ENCODE measurements at places on chromosomes 7 and 10. TPM values are rescaled to one million over a fixed set of nuclear protein-coding genes. Genes with fewer than 3 reads are reported as not detected.

DNA sequence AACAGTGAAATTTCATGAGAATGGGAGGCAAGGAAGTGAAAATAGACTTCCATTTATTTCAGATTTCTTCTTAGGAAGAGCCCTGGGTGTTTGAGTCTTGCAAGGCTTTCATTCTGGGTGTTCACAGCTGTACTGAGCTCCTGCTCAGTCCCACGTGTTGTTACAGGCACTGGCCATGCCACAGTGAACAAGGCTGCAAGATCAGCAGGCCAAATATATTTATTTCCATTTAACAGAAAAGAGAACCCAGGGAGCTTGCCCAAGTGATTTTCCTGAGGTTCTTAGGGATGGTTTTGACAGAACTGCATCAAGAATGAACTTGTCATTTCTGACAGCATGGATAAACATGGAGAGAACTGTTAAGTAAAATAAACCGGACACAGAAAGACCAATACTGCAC is 54.5 kb upstream of the CD36 start:
- DNase-seq: no peak

DNA sequence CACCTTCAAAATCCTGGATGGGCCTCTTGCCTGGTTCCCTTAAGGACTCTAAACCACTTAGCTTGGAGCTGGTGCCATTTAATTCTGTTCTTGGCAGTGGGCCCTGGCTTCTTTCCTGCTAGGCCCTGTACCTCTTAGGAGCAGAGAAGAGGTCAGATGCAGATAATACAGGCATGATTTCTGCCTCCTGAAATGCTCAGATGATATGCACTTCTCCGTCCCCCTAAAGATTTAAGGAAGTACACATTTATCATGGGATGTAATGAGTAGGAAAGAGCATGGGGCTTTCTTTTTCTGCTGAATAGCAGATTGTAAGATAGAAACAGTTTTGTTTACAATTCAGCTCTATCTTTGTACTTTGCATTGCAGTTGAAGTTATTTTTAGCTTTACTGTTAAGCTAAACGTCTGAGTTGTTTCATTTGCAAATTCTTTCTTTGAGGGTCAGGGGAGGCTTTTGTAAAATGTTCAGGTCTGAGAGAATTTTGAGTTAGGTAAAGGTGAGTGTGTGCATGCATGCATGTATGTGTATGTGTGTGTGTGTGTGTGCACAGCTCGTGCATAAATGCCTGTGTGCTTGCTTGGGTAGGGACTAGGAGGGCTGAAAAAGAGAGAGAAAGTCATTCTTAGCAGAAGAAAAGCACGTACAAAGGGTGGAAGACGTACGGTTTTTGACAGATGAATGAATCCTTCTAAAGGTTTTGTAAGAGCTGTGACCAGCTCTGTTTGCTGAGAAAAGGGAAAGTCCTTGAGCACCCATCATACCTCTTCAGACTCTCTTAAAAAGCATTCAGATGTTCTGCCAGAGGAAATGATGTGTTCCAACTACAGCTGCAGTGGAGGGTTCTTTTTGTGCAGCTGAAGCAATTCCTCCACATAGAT is 364.2 kb downstream of the AUTS2 start:
- no peak for DNase-seq

DNA sequence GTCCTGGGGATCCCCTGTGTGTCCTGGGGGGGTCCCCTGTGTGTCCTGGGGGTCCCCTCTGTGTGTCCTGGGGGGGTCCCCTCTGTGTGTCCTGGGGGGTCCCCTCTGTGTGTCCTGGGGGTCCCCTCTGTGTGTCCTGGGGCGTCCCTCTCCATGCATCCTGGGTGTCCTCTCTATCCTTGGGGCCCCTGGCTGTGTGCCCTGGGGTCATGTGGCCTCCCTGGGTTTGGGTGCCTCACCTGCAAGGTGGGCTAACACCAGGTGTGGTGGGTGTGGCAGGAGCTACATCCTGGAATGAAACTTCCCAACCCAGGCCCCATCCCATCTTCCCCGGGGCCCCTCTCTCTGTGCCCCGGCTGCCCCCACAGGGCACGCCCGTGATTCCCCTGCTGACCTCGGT is 4.9 kb downstream of the CYP2W1 start:
- no peak for DNase-seq

DNA sequence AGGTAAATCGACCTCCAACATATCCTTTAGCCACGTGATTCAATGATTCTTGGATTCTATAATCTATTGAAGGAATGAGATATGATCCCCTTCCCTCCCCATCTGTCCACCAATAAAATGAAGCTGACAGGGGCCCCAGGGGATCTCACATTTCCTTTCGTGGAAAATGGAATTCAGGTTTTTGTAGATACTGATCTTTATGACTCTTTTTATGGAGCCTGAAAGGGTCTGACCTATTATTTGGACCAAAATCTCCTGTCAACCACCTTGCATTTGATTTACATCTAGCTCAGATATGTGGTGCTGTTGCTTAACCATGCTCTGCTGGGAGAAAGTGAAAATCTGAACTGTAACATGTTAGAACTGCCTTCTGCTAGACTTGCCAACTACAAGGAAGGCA is 234.0 kb upstream of the CXCL12 start:
- no peak for DNase-seq

DNA sequence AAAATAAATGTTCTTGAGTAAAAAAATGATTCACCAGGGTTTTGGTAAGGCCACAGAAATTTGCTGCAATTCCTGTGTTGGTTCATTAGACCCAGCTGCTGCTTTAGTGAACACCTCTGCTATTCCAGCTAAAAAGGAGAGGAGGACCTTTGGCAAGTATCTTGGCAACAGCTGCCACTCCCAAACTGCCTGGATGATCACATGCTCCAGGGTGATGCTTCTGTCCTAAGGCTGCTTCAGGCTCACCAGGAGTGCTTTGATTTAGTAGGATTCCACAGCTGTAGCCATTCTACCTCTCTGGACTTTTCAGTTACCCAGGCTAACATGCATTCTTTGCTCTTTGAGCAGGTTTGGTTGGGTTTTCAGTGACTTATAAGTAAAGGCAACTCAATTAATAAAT is 82.6 kb upstream of the NPVF start:
- DNase-seq: no peak

DNA sequence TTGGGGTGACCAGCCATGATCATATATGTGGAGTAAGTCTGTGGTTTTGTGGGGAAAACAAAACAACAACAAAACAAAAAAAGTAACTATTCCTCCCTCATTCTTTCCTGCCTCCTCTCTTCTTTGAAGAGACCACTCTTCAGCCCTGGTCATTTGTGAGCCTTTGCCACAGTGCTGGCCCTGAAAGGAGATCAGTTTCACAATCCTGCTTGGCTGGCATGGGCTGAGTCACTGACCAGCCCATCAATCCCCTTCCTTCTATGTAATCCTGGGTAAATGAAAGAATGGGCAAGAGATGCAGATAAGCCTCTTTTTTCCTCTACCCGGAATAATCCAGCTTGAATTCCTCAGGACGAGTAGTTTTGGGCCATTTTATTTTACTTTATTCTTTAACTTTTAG is 13.6 kb downstream of the CSTF2T start:
- no peak for DNase-seq

GRCh38 chr7:128197589-128197988 is 43.5 kb upstream of the LEP start:
- peak; percentile 7 for DNase-seq

DNA sequence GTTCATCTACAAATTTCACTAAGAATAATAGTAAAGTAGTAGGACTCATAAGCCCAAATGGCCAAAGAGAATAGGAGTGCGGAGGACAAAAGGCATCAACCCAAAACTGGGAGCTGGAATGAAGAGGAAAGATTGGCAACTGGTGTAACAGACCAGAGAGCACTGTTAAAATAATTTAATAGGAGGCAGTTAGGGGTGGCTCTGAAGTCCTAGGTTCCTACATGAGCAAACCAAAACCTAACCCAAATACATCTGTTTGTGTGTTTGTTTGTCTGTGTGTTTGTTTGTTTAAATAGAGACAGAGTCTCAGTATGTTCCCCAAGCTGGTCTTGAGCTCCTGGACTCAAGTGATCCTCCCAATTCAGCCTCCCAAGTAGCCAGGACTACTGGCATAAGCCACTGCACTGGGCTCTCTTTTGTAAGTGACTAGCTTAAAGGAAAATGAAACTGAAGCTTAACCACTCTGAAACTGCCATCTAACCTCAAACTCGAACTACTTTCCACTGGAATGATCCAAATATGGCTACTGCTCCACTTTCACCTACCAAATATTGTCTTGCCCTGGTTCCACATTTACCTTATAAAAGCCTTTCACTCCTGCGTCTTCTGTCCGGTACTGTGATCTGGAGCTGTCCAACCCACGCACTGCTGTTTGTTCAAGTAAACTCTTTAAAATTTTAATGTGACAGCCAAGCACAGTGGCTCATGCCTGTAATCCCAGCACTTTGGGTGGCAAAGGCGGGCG is 94.9 kb downstream of the AKR1D1 start:
- DNase-seq: peak; percentile 40

DNA sequence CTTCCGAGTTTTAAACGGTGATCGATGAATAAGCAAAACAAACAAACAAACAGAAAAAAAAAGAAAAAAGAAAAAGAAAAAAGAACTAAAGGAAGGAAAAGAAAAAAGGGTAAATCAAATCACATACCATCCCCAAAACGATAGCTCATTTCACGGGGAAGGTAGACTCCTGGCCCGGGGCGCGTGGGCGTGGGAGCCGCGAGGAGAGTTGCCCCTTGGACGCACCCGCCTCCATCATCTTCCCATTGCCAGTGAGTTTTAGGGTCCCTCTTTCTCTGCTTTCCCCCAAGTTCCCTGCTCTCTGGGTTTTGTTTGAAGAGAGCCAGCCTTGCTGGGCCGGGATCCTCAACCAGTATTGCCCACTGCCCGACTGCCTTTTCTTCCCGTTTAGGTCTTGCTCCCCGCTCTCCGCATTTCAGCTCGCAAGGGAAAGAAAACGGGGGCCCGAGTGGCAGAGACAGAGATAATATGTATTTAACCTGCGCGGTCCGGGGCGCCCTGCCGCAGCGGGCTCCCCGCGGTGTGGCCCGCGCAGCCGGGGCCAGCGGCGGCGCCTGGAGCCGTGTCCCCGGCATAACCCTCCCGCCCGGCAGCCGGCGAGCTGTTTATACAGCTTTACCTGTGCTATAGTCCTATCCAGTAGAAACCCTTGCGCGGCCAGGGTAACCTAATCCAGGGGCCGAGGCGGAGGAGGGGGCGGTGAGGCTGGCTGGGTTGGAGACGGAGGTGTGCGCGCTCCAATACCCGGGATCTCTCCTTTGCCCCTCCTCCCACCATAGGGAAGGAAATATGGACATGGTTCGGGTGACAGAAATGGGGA is 5.2 kb upstream of the GATA3 start:
- DNase-seq: no peak

GRCh38 chr7:650339-651031 is 76.0 kb upstream of the DNAAF5 start:
- DNase-seq: no peak

DNA sequence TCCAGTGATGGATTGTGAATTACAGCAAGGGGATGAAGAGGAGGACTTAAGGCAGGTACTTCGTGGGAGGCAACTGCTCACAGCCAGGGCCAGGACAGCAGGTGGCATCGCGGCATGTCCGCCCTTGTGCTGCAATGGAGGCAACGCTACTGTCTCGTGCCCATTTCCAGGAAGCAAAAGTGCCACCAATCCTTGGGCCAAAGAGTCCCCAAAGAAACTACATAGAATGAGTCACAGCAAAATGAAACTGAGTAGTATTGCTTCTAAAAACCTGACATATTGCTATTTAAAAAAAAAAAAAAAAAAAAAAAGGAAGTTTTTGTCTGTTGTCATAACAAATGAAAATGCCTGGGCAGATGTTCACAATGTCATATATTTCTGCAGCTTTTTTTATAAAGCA is 46.6 kb downstream of the RSU1 start:
- DNase-seq: no peak

DNA sequence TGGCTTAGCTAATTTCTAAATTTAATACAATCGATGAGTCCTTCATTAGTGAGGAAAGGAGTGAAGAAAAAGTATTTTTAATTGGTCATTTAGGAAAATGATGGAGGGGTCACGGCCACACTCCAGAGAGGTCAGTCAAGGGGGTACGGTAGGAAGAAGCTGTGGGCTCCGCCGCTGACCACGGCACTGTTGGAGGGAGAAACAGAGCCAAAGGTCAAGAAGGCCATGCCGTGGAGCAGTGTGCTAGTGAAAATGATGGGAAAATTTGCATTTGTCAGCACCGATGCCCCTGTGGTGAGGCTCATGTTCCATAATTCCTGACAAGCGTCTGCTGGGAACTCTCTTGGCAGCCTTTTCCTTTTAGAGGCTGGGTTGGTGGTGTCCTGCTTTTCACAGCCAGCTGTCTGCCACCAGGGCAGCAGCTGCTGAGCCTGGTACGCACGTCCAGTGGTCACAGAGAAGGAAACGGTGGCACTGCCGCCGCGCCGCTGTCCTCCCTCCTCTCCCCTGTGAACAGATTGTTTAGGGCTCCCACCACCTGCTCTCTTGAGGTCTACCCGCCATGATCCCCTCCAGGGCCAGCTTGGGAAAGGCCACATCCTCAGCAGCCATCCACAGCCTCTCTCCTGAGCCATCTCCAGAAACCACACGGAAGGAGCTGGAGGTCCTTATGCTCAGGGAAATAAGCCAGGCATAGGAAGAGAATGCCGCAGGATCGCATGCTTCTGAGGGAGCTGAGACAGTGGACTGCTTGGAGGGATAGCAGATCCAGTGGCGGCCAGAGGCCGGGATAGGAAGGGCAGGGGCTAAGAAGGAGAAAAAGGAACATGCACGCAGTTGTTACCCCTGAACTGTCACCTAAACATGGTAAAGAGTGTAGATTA is 263.7 kb upstream of the PPP2R2D start:
- peak; percentile 33 for DNase-seq

- DNase-seq: no peak
These were observed 364.3 kb upstream of the PLXDC2 start for GRCh38 chr10:19451937-19452336.

GRCh38 chr10:30057421-30057841 is 2.0 kb downstream of the JCAD start:
- DNase-seq: no peak

- no peak for DNase-seq
These were observed 31.2 kb downstream of the MYL10 start for GRCh38 chr7:101597941-101598340.

- DNase-seq: peak; percentile 92
These were observed 8.7 kb upstream of the BHLHA15 start for GRCh38 chr7:98202367-98203195.

- peak; percentile 82 for DNase-seq
These were observed 8.4 kb upstream of the PGAM2 start for GRCh38 chr7:44073664-44074348.

GRCh38 chr10:5582736-5583135 is 58.0 kb downstream of the CALML3 start:
- DNase-seq: no peak

- no peak for DNase-seq
These were observed 132.8 kb downstream of the GLI3 start for GRCh38 chr7:42104231-42104630.

The HOXA5 gene
- not detected for total RNA-seq

The PSPH gene
- total RNA-seq: 22.2 TPM

The LEP gene
- total RNA-seq: not detected

The CYP26C1 gene
- total RNA-seq: 0.05 TPM

The AKR1E2 gene
- total RNA-seq: 3.1 TPM

The LRRTM3 gene
- not detected for total RNA-seq

The SRGN gene
- 366 TPM for total RNA-seq

The TUBAL3 gene
- not detected for total RNA-seq

The RNLS gene
- total RNA-seq: 2.9 TPM

Data from activated CD8-positive, alpha-beta memory T cell treated with anti-CD3 and anti-CD28 coated beads, Interleukin-2, amount 10 ng/mL, durations not matched to agents 7 days and 5 days (primary cell).